DMS79 (cell line): ENCODE measurements at places on chromosomes 2 and 18.

GRCh38 chr2:45353879-45354278 is 257.2 kb downstream of the SRBD1 start:
- DNase-seq = no peak

DNA sequence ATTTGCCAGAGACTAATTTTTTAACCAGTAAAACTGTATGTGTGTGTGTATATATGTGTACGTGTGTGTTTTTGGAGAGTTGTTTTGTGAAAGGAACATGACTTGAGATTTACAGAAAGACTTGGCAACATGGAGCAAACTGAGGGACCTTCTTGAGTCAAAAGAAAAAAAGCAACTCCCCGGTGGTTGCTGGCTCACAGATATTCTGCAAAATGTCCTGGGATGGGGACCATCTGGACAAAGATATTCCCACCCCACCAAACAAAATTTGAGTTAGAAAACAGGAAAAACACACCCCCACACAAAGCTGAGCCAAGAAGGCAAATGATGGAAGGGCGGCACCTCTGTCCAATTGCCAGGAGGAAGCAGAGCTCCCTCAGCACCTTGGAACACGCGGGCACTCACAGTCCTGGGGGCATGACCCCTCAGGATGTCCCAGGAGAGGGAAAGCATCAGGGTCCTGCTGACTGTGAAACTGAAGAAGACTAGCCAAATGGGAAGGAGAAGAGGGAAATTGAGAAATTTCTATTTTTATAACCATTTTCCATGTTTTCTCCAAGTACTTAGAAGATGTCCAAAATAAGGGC is 290.2 kb upstream of the ACVR2A start:
- no peak for DNase-seq

DNA sequence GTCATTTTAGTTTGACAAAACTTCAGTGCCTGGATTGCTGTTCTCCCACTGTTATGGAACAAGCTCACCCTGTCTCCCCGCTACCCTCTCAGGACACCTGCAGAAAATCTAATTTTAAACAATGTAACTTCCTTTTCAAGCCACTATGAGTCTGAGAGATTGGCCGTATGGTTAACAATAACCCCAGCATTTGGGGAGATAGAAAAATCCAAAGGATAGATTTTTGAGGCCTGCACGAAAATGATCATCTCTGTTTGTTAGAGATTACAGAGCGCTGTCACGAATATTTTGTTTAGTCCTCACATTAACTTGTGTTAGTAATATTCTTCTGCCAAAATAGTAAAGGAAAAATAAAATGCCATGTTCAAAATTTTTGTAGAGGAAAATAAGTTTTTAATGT is 24.7 kb downstream of the CAB39 start:
- DNase-seq = no peak

DNA sequence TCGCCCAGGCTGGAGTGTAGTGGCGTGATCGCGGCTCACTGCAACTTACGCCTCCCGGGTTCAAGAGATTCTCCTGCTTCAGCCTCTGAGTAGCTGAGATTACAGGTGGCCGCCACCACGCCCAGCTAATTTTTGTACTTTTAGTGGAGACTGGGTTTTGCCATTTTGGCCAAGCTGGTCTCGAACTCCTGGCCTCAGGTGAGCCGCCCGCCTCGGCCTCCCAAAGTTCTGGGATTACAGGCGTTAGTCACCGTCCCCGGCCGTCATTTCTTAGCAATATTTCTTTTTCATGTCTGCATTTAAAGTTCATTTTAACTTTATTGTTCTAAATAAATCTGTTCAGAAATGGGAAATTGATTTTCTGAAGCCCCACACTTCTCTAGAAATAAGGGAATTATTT is 597.3 kb upstream of the DDX18 start:
- DNase-seq = no peak
